Natural killer cell (primary cell): ENCODE measurements at places on chromosomes 7 and 10.

GRCh38 chr7:111053035-111053434 is 37.9 kb upstream of the LRRN3 start:
- DNase-seq, result no peak

GRCh38 chr10:110898391-110898790 is 20.6 kb downstream of the BBIP1 start:
- DNase-seq, result no peak

DNA sequence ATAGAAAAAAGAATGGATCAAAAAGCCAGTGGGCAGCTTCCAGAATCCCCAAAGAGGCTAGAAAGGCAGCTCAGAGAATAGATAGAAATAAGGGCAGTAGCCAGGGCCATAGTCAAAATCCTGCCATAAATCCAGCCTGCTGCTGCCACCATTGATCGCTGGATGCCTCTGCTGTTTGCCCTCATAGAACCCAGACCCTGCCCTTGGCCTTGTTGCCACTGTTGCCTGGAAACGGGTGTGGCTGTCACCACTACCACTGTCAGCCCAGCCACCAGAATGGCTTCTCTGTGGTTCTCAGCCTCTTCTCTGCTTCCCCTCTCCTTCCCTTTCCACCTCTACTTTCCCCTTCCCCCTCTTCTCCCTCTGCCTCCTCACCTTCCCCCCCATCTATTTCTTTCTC is 57.8 kb downstream of the HHEX start:
- DNase-seq, result peak; percentile 62

GRCh38 chr7:26423436-26423835 is 131.8 kb downstream of the SNX10 start:
- DNase-seq, result no peak

- DNase-seq, result no peak
Measured at GRCh38 chr10:28711776-28712175, 34.5 kb downstream of the BAMBI start.

DNA sequence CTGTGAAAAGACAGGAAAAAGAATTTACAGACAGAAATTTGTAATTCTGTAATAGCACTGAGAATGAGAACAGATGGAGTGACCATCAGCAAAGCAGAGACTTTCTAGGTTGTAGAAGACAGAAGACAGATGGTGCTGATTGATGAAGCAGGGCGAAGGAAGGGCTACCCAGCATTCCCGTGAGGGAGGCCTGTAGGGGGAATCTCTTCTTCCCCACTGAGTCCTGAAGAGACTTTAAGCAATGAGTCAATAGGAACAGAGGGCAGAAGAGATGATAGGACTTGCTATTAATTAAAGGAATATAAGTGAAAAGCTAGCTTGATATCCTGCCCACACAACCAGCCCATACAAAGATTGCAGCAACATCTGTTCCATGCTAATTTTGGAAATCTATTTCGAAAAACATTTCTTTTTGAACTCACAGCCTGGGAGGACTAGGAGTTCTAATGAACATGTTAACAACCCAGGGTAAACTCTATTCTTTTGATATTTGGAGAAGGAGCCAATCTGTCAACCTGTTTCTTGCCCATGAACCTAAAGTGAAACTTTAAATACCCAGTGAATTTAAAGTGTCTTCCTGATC is 44.1 kb downstream of the RALA start:
- no peak for DNase-seq

DNA sequence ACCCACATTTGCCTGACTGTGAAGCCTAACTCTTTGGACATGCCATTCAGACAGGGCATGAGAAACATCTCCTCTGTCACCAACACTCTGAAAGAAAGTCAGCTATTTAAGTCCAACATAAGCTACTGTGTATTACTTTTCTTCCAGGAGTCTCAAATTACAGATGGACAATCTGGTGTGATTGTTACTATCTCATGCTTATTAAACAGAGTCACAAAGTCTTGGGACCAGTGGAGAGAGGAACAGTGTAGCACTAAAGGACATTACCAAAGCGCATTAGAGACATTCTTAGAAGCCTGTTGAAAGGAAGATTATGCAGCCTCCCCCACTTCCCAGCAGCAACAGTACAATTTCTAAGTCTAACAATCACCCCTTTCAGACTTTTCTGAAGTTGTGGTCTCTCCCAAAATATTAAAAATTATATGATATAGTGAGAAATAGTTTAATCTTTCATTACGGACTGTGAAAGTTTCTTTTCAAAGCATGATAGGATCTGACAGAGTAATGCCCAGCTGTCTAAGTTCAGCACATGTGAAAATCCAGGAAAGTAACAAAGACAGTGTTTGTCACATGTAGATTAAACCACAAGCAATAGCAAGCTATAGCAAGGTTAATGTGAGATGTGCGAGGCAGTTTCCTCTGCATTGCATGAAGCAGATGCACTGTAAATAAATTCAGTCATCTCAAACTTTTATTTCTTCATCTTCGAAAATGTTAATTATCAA is 280.9 kb upstream of the FZD8 start:
- no peak for DNase-seq

GRCh38 chr7:103573479-103574058 is 127.6 kb upstream of the SLC26A5 start:
- peak; percentile 52 for DNase-seq

DNA sequence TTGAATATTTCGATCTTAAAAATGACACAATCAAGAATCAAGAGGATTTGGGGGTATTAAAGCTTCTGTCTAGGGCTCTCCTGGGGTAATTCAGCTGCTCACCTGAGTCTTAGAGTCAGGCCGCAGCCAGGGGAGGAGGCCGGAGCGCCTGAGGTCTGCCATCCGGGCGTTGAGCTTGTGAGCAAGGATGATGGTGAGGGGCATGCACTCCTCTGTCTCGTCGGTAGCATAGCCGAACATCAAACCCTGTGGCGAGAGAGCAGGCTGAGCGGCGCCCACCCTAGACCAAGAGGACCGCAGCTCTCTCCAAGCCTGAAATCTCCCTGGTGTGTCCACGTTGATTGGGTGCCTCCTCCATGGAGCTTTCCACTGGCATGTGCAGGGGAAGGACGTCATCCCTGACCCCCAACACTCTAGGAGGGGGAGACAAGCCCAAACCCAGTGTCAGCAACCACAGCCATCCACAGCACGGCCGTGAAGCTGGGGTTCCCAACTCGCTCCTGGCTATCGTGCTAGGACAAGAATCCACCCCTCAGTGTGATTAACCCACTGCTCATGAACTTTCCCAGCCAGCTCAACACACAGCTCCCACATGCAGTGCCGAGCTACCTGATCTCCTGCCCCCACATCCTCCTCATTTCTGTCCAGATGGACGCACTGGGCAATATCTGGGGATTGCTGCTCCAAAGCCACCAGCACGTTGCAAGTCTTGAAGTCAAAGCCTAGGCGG is 9.2 kb downstream of the MAT1A start:
- no peak for DNase-seq

DNA sequence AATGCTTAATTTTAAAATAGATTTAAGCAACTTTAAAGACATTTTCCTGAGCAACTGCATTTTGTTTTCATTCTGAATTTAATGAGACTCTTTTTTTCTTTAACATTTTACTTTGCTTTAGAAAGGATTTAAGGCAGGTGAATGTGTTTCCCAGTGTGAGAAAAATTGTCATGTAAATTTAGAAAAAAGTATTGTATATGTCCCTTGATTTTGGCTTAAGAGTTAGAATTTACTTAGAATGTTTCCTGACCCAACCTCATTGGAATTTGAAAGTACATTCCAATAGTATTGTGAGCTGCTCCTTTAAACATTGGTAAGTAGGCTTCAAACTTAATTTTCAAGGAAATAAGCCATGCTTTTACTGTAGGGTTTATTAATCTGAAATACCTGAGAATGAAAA is 110.2 kb downstream of the PTEN start:
- DNase-seq, result no peak

DNA sequence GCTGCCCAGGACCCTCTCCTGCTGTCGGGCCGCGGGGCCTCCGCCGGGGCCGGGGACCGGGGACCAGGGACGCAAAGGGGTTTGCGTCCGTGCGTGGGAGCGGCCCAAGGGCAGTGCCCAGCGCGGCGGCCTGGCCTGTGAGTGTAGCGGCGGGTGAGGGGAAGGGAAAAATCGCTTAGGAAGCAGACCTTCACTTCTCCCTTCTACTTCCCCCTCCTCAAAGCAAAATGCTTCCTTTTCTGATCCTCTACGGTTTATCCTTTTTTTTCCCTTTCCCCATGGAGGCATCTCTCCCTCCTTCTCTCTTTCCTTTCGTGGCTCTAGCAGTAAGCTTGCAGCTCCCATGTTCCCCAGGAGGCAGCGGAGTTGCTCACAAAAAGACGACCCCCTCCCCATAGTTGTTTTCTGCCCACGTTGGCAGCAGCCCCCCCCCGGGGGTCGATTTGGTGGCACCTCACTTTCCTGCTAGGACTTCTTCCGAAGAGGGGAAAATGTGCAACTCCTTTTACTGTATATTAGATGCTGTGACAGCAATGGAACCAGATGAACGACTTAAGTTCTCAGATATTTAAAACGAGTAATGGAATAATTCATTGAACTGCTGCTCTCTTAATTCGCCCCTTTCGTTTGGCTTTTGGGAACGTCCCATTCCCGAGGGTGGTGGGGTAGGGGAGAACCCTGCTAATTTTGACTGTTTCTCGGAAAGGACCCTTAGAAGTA is 724 bp downstream of the CAPZA2 start:
- peak; percentile 22 for DNase-seq

- DNase-seq, result no peak
Measured at GRCh38 chr10:810351-810846, 120.9 kb upstream of the DIP2C start.

- DNase-seq, result no peak
Measured at GRCh38 chr10:100740476-100741377, 4.7 kb upstream of the PAX2 start.

DNA sequence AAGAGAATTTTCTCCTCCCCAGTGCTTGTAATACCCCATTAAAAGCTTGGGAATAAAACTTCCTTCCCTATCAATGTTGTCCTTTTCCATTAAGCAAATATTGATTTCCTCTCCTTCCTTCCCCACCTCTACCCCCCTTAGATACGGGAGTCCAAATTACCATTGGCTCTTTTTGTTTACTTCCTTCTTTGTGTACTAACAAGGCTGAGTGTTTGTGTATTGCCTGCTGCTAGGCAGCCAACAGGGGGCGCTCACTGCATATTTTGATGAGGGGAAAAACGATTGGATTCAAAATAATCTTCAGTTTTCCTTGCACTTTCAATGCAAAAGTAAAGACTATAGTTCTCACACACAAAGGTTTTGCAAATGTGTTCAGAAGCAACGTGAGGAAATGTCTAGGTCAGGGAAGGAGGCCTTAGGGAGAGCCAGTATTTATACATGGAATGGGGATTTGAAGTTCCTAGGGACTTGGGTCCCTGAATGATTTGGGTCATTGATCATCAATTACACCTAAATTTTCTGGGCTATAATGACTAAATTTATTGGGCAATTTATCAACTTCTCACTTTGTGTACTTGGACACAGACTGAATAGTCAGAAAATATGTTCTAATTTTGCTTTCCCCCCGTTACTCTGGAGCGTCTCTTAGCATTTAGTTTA is 23.6 kb upstream of the VPS41 start:
- DNase-seq, result peak; percentile 38

GRCh38 chr10:69215405-69216171 is 4.5 kb upstream of the HKDC1 start:
- DNase-seq, result no peak

- DNase-seq, result no peak
Measured at GRCh38 chr7:134470864-134471263, 12.0 kb upstream of the AKR1B1 start.

GRCh38 chr10:34584164-34584563 is 230.9 kb downstream of the PARD3 start:
- DNase-seq, result no peak

- DNase-seq, result no peak
Measured at GRCh38 chr10:77016278-77016815, 621.3 kb downstream of the KCNMA1 start.

- DNase-seq, result no peak
Measured at GRCh38 chr7:92588561-92588960, 1.6 kb downstream of the FAM133B start.

GRCh38 chr10:68156373-68157185 is 47.3 kb downstream of the MYPN start:
- peak; percentile 38 for DNase-seq

DNA sequence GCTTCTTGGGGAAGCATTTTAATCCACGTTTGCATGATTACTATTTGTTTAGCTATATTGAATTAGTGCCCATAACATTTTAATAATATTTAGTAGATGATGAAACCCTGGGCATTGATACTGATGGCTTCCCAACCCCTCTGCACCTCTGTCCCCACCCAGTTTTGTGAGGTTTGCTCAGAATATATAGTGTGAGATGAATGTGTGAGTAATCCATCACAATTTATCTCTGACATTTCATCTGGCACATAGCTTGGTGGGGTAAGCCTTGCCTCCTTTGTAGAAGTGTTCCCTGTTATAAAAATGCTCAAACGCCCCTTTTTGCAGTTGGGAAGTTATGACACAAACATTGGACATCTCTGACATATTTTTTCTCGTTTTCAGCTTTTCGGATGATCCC is 104.2 kb downstream of the WNT2 start:
- DNase-seq, result no peak

DNA sequence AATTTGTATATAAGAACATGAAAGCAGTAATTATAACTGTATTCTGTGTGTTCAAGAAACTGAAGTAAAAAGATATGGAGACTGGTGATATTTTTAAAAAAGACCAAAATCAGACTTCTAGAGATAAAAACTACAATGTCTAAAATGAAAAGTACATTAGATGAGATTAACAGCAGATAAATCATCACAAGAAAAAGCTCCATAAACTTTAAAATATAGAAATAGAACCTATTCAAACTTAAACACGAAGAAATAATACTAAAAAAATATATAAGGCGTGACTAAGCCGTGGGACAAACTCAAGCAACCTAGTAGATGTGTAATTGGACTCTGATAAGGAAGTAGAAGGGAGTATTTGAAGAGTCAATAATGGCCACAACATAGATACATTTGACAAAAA is 189.1 kb upstream of the ZMIZ1 start:
- DNase-seq, result no peak

GRCh38 chr7:44962483-44963251 is 16.1 kb downstream of the MYO1G start:
- DNase-seq, result peak; percentile 25

GRCh38 chr10:129035052-129035827 is 431.8 kb upstream of the MGMT start:
- DNase-seq, result peak; percentile 75

DNA sequence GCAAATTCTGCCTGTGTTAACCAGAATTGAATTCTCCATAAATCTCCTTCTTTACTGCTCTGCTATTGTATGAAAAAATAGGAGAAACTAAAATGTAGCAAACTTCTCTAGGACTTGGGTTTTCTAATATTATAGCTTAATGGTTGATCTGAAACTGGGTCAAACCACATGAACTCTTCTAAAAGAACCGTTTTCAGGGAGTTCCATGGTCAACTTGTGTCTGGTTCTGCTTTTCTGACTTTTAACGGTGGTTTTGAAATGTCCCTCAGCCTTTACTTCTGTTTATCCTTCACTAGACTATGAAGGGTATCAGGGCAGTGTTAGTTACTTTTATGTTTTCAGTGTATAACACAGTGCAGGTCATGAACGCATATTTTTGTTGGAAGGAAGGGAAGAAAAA is 242.2 kb downstream of the TSPAN12 start:
- no peak for DNase-seq

GRCh38 chr10:110619514-110620397 is 24.4 kb upstream of the RBM20 start:
- DNase-seq, result no peak

GRCh38 chr10:85608706-85609105 is 757.9 kb downstream of the GRID1 start:
- DNase-seq, result no peak
